Urinary bladder (tissue), 4 donors: ENCODE measurements at places on chromosomes 7 and 10. TPM values are rescaled to one million over a fixed set of nuclear protein-coding genes. Genes with fewer than 3 reads are reported as not detected.

The TAF3 gene
- 3.8 TPM for total RNA-seq

The ST7 gene
- total RNA-seq, result 26.6 TPM

DNA sequence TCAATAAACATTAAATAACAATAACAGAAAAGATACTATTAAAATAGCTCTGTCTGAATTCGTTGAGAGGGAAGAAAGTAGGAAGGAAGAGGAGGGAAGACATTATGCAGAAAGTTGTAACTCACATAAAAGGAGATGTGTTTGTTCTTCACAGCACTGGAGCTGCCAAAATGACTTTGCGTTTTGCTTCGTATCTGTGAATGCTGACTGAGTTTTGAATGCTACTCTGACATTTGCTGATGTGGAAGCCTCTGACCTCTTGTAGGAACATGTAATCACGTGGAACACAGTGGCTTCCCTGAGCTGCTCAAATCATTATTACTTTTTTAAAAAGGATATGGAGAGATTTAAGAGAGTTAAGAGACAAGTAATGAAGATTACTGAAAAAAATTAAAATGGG is 15.6 kb upstream of the DGKI start:
- no peak for DNase-seq

- no peak for DNase-seq
These were observed 90.5 kb upstream of the PAX2 start for GRCh38 chr10:100654782-100655325.

DNA sequence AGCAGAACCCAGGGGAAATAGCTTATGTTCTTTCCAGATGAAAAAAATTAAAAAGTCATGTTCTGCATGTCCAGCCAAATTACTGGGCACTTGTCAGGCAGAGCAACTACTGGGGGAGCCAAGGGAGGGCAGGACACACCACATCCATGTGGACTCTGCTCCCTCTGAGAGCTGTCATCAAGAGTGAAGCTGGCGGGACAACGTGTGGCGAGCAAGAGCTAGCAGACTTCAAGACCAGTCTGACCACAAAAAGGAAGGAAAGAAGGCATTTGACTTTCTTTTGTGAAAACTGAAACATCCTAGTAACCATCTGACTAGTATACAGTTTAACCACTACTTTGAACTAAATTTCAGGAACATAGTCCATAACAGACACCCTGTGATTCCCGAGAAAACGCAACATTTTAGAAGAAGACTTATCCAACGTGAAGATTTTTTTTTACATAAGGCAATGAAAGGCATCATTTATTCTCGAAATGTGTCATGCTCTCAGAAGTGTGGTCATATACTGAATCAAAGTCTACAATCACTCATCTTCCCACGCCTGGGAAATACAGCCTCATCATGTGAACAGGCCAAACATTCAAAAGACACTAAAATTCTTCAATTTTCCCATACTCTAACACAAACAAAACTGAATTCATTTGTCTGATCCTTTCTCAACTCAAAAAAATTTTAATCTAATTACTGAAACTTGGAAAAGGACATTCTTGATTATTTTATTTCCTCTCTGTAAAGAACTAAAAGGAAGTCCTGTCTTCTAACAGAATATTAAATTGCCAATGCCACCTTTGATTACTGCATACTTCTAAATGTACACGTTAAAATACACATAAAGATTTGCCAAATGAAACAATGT is 15.5 kb downstream of the CYTH3 start:
- no peak for DNase-seq
